ENCODE measurements at places on chromosomes 3 and 15. TPM values are rescaled to one million over a fixed set of nuclear protein-coding genes. Genes with fewer than 3 reads are reported as not detected.

DNA sequence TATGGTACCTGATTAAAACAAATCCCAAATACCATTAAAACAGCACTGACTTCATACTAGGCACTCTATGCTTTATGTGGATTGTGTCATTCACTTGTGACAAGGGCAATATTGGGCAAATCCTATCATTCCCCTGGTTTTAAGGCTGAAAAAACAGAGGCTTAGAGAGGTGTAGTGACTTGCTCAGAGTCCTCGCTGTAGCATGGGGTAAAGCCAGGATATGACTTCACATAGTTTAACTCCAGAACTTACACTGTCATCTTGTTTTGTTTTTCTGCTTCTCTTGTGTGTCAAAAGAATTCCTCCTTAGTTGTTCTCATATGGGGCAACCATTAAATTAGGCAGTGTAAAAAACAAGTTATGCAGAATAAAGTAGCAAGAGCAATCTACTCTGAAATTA lies 40.3 kb upstream of the ICE2 start:
- DNase-seq: no peak

GRCh38 chr15:39787479-39787878 lies 4.8 kb upstream of the FSIP1 start:
- DNase-seq: no peak

- DNase-seq: no peak
These were observed 362.4 kb upstream of the LRRC3B start for GRCh38 chr3:26260139-26260538.

- no peak for DNase-seq
These were observed 43.0 kb upstream of the ABI3BP start for GRCh38 chr3:101036213-101036618.

- DNase-seq: no peak
These were observed 2.8 kb upstream of the DNAH1 start for GRCh38 chr3:52313188-52313773.

GRCh38 chr15:69648775-69649735 lies 196.4 kb downstream of the RPLP1 start:
- no peak for DNase-seq

GRCh38 chr3:162525771-162526170 lies 1029.2 kb downstream of the OTOL1 start:
- DNase-seq: no peak

DNA sequence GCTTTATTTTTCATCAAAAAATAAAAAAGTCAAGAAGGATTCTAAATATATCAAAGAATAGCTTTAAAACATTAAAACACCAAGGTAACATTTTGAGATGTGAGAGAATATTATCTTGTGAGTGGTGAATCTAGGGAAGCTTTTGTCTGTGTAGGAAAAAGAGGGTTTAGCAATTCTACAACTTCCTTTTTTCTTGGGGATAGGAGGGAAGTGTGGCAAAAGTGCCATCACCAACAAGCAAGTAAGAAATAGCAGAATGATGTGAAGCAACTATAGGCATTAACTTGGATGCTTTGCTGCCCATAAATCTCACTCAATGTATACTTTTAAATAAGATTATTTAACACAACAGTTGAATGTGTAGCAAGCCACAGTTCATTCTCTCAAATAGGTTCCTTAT lies 57.8 kb upstream of the SUCLG2 start:
- no peak for DNase-seq

DNA sequence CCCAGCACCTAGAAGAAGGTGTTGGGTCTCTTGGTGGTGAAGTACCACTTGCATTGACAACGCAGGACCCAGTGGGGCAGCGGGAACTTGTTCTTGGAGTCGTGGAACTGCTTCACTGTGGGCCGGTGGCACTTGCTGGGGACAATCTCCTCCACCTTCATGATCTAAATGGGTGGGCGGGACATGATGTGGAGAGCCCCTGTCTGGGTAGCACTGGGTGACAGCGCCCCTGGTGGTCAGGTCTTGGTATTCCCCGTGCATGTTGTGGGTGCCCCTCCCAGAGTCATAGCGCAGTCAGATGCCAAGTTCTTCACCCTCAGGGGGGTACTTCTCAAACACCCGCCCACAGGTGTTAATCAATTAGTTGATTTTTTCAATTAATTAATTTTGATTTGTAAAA lies 60.2 kb downstream of the AGBL1 start:
- peak; percentile 24 for DNase-seq

LARP6 gene
- total RNA-seq: 49.6 TPM

- DNase-seq: no peak
These were observed 1076.9 kb upstream of the CFAP20DC start for GRCh38 chr3:60126511-60127304.

- no peak for DNase-seq
These were observed 4.9 kb upstream of the MAGEF1 start for GRCh38 chr3:184716622-184717398.

- no peak for DNase-seq
These were observed 67.5 kb upstream of the MME start for GRCh38 chr3:155012584-155012983.

- no peak for DNase-seq
These were observed 104.4 kb downstream of the RPL22L1 start for GRCh38 chr3:170765419-170766078.

DNA sequence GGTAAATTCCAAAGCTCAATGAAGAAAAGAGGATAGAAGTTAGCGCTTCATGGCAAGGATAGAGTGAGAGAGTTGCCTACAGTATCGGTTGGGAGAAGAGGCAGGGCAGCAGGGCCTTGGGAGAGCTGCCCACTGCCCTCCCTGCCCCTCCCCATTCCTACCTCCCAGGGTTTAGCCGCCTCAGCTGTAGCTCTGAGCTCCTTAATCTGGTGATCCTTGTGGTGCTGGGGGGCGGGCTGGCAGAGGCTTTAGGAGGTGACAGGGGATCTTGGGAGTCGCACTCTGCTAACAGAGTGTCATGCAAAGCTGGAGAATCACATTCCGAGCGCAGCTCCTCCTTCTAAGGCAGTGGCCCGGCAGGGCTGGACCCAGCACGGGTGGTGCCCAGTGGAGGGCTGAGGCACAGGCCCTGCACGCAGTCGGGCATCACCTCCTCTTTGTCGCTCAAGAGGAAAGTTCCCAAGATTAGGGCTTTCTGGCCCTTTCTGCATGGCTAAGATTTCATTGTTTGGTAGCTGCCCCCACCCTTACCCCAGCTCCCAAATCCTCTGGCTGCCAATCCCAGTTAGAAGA lies 57.1 kb upstream of the POLG start:
- DNase-seq: no peak

DNA sequence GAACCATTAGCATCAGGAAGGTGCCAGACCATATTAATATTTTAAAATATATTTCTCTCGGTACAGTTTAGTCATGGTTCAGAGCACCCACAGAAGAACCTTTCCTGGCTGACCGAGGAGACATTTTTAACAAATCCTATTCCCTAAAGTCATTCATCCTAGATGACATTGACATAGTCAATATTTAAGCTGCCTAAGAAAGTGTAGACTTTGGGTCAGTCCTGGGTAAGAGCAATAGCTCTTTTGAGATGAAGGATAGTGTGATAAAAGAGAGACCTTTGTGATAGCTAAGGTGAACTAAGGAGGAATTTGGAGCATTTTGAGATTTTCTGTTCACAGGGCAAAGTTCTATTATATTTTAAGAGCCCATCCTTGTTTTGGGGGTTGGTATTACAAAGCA lies 47.5 kb downstream of the ZNF609 start:
- DNase-seq: no peak

SYNM gene
- total RNA-seq: 11.1 TPM

DNA sequence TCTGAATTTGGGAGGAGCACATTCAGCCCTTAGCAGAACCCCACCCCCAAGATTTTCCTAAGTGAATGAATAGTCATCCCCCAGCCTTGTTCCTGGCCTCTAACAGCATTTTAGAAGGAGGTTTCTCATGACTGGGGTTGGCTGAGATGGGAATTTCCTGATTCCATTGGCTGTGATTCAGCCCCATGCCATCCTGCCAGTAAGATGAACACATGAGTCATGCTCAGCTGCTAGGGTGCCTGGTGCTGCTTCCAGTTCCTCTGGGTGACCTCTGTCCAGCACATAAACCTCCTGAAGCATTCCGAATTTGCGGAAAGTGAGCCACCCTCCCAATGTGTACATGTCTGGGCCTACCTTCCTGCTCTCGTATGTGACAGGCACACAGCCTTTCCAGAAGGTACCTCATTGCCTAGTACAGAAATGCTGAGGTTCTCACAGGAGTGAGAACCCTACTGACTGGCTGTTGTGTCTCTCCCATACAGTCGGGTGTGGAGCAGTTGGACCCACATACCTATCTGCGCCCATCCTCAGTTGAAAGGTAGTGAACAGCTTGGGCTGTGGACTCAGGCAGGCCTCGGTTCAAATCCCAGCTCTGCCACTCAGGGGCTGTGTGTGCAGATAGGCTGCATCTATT lies 91.7 kb downstream of the APBA2 start:
- DNase-seq: no peak

- DNase-seq: peak; percentile 66
These were observed 67.0 kb downstream of the NOX5 start for GRCh38 chr15:69081310-69082004.

- no peak for DNase-seq
These were observed 53.8 kb downstream of the GASK1A start for GRCh38 chr3:43032646-43033628.

GRCh38 chr3:58164906-58165821 lies 45.6 kb downstream of the DNASE1L3 start:
- no peak for DNase-seq

DNA sequence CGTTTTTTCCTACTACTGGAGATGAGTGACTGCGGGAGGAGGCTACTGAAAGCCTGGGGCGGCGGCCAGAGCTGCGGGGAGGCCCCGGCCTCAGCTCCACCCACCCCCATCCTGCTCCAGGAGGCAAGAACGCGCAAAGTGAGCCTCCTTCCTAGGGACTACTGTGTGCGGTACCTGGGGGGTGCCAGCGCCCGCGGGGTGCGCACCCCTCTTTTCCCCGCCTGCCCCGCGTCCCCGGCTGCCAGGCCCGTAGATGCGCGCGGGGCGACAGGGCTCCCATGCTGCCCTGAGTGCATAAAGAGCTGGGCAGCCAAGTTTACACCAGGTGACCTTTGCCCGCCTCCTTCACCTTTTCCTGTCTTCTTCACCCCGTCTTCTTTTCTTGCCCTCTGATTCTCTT lies 2.5 kb upstream of the USF3 start:
- peak; percentile 29 for DNase-seq

DNA sequence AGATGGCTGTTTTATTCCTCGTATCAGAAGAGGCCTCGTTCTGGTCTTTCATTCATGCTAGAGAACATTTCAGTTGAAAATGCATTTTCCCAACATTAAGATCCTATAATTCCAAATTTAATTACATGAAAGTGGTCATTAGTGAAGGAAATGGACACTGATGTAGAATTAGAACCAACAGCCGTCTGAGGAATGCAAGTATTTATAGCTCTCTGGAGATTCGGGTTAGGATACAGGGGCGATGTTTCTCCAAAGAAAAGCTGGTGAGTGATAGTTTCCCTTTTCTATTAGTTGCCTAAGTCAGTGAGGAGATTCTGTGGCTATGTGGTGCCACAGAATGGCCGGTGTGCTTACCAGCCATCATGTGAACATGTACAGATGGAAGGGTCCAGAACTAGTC lies 109.0 kb upstream of the IL12A start:
- no peak for DNase-seq

All from testis (tissue), 5 donors.